Chondrocyte (in vitro differentiated cells): ENCODE measurements at places on chromosomes 12 and 14. TPM values are rescaled to one million over a fixed set of nuclear protein-coding genes. Genes with fewer than 3 reads are reported as not detected.

DNA sequence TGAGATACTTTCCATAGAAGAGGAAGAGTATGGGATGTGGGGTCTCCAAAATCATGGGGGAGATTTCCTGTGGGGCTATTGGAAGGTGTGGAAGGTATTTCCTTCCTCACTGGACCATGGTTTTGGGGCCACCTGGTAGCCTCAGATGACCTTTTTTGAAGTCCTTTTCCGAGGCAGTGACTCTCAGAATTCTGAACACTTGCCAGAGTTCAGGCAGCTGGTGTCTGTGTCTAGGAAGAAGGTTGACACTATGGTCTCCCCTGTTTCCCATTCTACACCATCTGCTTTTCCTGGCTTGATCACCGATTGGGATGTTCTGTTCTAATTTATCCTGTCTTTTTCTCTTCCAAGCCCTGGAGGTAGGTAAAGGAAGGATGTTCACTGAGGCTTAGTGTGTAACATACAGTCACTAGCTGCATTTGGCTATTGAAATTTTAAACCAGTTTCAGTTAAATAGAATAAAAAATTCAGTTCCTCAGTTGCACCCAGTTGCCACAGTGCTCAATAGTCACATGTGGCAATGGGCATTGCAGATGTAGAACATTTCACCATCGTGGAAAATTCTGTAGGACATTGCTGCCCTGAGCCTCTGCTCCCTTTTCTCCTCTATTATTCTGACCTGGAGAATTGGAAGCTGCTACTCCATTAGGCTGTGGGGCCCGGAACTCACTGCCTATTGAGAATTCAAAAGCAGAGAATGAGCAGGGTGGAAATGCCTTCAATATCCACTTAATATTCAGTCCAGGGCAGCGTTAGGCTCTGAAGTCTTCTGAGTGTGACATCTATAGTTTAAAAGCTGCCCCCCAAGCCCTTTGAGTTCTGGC is 11.0 kb upstream of the PLEKHG3 start:
- H3K36me3 ChIP-seq, result no peaks in the 10 kb centered on the region
- DNase-seq, result no peak
- H3K27ac ChIP-seq, result no peak overlapping the region
- H3K27me3 ChIP-seq, result peaks cover 2% of the 10 kb centered on the region

DNA sequence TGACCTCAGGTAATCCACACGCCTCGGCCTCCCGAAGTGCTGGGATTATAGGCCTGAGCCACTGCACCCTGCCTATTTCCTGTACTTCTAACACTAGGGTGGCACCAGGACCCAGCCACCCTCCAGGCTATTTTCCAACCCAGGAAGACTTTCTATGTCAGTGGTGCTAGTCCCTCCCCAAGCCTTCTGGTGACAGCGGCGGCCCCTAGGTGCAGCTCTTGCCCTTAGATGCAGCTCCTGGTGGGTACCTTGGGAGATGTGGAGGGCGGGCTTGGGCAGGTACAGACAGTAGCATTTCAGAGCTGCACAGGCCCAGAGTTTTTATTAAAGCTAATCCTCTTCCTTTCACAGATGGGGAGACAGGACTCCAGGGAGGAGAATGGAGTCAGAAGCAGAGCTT is 62.8 kb downstream of the SRRM4 start:
- no peaks in the 10 kb centered on the region for H3K27me3 ChIP-seq
- no peak for DNase-seq
- H3K36me3 ChIP-seq, result no peaks in the 10 kb centered on the region
- no peaks in the 10 kb centered on the region for H3K4me1 ChIP-seq

- peaks cover 16% of the 10 kb centered on the region for H3K4me1 ChIP-seq
- no peak overlapping the region for H3K27ac ChIP-seq
- no peak for DNase-seq
- no peaks in the 10 kb centered on the region for H3K27me3 ChIP-seq
- no peaks in the 10 kb centered on the region for H3K36me3 ChIP-seq
- H3K4me3 ChIP-seq, result no peak overlapping the region
These were observed 16.4 kb upstream of the ARID2 start for GRCh38 chr12:45713078-45713477.

GRCh38 chr12:50205648-50206047 is 38.5 kb upstream of the CERS5 start:
- peaks cover 32% of the 10 kb centered on the region for H3K4me1 ChIP-seq
- H3K27me3 ChIP-seq, result no peaks in the 10 kb centered on the region
- H3K36me3 ChIP-seq, result peaks cover 11% of the 10 kb centered on the region
- H3K4me3 ChIP-seq, result no peak overlapping the region

GRCh38 chr14:47590767-47591495 is 84.5 kb downstream of the MDGA2 start:
- no peak for DNase-seq
- no peaks in the 10 kb centered on the region for H3K4me1 ChIP-seq

DNA sequence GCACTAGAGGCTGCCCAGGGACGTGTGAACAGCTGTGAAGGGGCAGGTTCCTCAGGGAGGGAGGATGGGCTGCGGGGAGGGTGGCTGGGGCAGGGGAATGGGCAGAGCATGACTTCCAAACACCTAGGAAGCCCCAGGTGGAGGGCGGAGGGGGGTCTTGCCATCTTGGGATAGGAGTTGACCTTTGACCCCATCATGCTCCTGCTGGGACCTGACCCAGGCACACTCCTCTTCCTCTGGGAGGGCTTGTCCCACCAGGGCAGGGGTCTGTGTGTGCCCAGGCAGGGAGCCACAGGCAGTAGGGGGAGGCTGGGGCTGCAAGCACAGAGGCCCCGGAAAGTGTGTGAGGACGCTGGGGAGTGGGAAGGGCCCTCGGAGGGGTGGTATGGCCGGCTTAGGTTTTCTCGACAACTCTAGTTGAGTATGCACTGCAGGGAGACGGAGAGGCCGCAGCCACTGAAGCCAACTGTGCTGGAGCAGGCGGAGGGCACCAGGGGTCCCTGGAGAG is 3.3 kb upstream of the ANKRD9 start:
- H3K4me3 ChIP-seq, result no peak overlapping the region
- H3K27ac ChIP-seq, result no peak overlapping the region
- H3K36me3 ChIP-seq, result peaks cover 2% of the 10 kb centered on the region
- no peaks in the 10 kb centered on the region for H3K27me3 ChIP-seq
- H3K4me1 ChIP-seq, result peaks cover 16% of the 10 kb centered on the region
- no peak for DNase-seq

DNA sequence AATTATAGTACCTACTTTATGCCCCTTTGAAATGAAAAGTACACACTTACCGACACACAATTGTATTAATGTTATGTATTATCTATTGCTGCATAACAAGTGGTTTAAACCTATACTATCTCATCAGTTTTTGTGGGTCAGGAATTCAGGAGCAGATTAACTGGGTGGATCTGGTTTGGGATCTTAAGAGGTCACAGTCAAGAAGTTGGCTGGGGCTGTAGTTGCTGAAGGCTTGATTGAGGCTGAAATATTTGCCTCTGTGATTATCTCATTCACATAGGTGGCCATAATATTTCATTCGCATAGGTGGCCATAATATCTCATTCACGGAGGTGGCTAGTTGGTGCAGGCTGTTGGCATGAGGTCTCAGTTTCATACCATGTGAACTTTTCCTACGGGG is 5.7 kb downstream of the METTL25 start:
- peaks cover 1% of the 10 kb centered on the region for H3K36me3 ChIP-seq
- no peak for DNase-seq
- H3K4me3 ChIP-seq, result no peak overlapping the region
- peaks cover 19% of the 10 kb centered on the region for H3K4me1 ChIP-seq

- H3K27me3 ChIP-seq, result no peaks in the 10 kb centered on the region
- no peak overlapping the region for H3K4me3 ChIP-seq
- no peak overlapping the region for H3K27ac ChIP-seq
These were observed 128.9 kb upstream of the SOX5 start for GRCh38 chr12:24078318-24078765.

The MGAT4C gene
- 0.02 to 0.30 TPM (median 0.26 TPM) in 3 replicates for total RNA-seq

The PDE3A gene
- total RNA-seq, result 20.6 to 27.9 TPM (median 27.9 TPM) in 3 replicates

The CACNA2D4 gene
- 0.30 to 0.92 TPM in 2 of 3 replicates, not detected in the other for total RNA-seq

The DPY19L2 gene
- total RNA-seq, result 6.7 to 8.9 TPM (median 6.9 TPM) in 3 replicates

The ABCC9 gene
- 0.15 to 2.7 TPM (median 1.8 TPM) in 3 replicates for total RNA-seq

The OVCH1 gene
- 0.20 to 0.89 TPM (median 0.72 TPM) in 3 replicates for total RNA-seq

The RTL1 gene
- 0.02 TPM in 1 of 3 replicates, not detected in the others for total RNA-seq
